BE2C (cell line): ENCODE measurements at places on chromosomes 16 and 17.

DNA sequence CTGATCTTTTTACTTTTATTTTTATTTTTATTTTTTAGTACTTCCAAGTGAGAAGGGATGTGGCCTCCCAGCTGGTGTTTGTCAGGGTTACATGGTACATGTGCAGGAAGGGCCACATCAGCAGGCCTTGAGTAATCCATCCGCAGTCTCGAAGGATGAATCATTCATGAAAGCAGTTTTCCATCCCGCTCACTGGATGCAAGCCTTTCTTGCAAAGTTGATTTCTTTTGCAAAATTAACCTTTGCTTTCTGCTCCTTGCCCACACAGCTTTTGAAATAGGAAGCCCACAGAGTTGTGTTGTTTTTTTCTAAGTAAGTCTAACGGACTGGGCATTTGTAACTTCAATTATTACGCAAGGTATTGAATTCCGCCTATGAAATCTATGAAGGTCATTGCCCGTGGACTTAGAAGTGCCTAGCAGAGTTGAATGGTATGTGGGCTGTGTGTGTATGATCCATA is 157.4 kb downstream of the PRKCA start:
- no peak for DNase-seq

- no peak for DNase-seq
These were observed 117.9 kb upstream of the TNRC6C start for GRCh38 chr17:77840513-77841165.

GRCh38 chr16:80285104-80285503 is 255.7 kb upstream of the DYNLRB2 start:
- DNase-seq, result no peak

- peak; percentile 10 for DNase-seq
These were observed 26.3 kb downstream of the VPS53 start for GRCh38 chr17:688100-688989.

DNA sequence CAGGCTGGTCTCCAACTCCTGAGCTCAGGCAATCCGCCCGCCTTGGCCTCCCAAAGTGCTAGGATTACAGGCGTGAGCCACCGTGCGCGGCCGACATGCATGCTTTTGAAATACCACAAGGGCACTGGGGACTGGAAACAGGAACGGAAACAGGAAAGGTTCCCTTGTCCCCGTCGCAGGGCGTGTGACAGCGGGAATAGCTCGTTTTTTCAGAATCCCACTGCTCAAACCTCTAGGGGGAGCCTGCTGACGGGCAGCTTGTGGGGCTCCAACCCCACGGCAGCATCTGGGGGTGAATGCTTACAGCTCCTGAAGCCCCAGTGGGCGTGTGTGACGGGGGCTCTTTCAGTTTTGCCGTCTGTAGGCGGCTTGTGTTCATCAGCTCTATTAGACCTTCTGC is 18.8 kb upstream of the ASGR2 start:
- DNase-seq, result no peak

GRCh38 chr16:79898703-79899102 is 298.2 kb upstream of the MAF start:
- no peak for DNase-seq

GRCh38 chr16:79169239-79169638 is 431.3 kb downstream of the MAF start:
- DNase-seq, result no peak

- DNase-seq, result no peak
These were observed 3.4 kb downstream of the OSBPL7 start for GRCh38 chr17:47818002-47818695.
